ENCODE measurements at places on chromosomes 5 and 9. TPM values are rescaled to one million over a fixed set of nuclear protein-coding genes. Genes with fewer than 3 reads are reported as not detected.

LAMC3 gene
- total RNA-seq: 12.4 TPM

C5orf63 gene
- 0.24 TPM for total RNA-seq

DNA sequence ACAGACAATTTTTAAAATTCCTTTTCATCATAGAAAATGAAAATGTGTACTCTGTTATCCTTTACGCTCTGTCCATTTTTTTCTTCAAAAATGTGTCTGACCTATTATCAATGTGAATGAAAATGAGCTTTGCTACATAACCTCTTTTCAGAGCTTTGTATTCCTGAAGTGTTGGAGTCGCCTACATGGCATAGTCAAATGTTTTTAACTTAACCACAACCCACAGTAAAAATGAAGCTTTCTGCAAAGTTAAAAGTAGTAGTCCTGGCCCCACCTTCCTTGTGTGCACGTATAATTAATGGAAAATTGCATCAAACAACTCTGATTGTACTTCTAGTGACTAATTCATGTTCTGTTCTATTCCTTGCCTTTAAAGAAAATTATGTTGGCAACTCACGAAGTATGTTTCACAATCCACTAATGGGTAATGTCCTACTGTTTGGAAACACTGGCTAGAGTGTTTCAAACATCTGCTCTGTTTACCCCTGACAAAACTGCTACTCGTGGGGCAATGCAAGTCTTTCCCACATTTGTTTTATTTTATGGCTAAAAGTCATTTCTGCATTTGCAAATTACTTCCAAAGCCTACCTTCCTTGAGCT is 18.6 kb upstream of the PSAT1 start:
- DNase-seq: peak; percentile 20

DNA sequence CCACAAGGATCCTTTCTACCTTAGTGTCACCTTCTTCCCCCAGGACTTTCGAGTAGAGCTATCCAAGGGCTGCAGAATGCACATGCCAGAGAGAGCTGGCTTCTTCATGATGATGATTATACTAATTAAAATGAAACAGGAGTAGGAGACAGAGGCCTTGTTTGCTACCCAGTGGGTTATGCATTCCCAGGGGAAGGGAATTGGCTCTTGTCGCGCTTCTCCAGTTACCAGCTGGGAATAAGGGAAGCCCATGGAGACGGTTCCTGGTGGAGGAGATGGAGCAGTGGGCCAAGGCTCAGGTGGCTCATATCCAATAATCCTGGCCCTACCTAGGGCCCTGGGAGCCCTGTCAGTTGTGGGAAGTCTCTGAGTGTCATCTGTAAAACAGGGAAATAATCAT is 65.1 kb downstream of the WWC1 start:
- DNase-seq: no peak
